NCI-H1694 (cell line): ENCODE measurements at places on chromosomes 11 and 22.

- no peak for DNase-seq
Measured at GRCh38 chr22:36246718-36247117, 6.2 kb upstream of the APOL1 start.

- DNase-seq: no peak
Measured at GRCh38 chr11:74278721-74279161, 32.7 kb downstream of the P4HA3 start.

DNA sequence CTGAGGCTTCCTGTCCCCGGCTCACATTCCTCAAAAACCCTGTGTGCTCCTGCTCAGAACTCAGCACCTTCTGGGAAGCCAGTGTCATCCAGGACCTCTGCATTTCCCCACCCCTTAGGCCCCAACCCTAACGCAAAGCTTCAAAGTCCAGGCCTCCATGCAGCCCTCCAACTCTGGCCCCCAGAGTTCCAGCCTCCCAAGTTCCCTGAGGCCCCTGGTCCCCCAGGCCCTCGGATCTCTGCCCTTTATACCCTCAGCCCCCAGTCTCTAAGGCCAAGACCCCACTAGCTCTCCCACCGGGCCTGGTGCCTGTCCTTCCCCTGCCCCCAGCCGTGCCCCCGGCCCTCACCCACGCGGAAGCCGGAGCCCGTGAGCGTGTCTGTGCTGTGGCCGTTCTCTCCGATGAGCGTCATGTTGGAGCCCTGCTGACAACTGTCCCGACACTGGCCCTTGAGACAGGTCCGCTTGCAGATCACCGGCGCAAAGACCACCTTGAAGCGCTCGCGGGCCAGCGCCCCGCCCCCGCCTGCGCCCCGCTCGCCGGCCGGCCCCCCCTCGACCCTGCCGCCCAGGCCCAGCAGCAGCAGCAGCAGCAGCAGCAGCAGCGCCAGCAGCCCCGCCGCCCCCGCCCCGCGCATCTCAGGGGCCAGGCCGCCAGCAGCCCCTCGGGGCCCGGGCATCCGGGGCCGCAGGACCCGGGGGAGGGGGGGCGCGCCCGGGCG lies 718 bp downstream of the LTBP3 start:
- no peak for DNase-seq

- no peak for DNase-seq
Measured at GRCh38 chr22:19802001-19802893, 41.7 kb downstream of the TBX1 start.

GRCh38 chr22:30310881-30311771 lies 15.6 kb downstream of the TBC1D10A start:
- DNase-seq: no peak

GRCh38 chr11:72541257-72541974 lies 107.1 kb upstream of the CLPB start:
- DNase-seq: no peak

- DNase-seq: no peak
Measured at GRCh38 chr11:2472428-2473186, 27.8 kb downstream of the KCNQ1 start.

GRCh38 chr11:107705027-107705426 lies 6.8 kb downstream of the SLN start:
- DNase-seq: no peak

- DNase-seq: no peak
Measured at GRCh38 chr22:37776639-37777005, 31.1 kb upstream of the GCAT start.

- DNase-seq: peak; percentile 27
Measured at GRCh38 chr11:133052537-133052936, 479.8 kb downstream of the OPCML start.

GRCh38 chr22:43312608-43313007 lies 30.6 kb downstream of the SCUBE1 start:
- no peak for DNase-seq

- DNase-seq: no peak
Measured at GRCh38 chr11:61923166-61924063, 6.0 kb upstream of the RAB3IL1 start.

DNA sequence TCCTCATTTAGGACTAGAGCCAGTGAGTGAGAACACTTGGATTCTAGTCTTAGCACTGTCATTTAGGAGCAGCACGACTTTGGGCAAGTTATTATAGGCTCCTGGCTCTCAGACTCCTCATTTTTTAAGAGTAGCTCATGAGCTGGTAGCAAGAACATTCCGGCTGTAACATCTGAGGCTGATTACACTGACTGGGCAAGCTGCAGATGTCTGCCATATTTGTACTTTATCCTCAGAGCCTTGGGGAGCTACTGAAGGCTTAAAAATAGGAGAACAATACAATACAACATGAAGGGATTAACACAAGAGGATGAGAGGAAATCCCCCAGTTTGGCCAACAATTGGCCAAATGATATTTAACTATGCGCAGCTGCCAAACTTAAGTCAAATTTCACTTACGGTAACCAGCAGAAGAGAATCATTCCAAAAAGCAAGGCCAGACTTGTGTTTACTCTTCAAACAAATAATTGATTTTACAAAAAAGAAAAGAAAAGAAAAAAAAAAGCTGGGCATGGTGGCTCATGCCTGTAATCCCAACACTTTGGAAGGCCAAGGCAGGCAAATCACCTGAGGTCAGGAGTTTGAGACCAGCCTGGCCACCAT lies 113.1 kb upstream of the ARHGAP42 start:
- DNase-seq: no peak

GRCh38 chr11:72635309-72635915 lies 38.8 kb downstream of the PDE2A start:
- no peak for DNase-seq

DNA sequence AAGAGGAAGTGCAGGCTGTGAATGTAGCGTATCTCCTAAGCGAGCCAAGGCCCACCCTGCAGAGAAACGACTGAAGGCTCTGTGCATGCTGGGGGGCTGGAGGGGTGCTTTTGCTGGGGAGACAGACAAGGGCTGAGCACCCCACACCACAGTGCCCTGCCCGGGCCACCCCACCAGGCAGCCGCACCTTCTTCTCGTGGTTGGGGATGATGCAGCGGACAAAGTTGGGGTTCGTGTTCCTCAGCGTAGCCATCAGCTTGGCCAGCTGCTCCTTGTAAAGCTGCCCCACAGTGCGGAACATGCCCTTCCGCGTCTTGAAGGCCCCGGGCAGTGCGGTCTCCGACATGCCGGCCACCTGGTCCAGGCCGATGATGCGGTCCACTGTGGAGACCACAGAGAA lies 53.3 kb downstream of the APOL1 start:
- DNase-seq: no peak

GRCh38 chr11:36774603-36775002 lies 176.6 kb upstream of the RAG2 start:
- DNase-seq: no peak

- no peak for DNase-seq
Measured at GRCh38 chr22:41656556-41656955, 32.1 kb downstream of the SNU13 start.

GRCh38 chr11:10325277-10326011 lies 20.6 kb downstream of the ADM start:
- no peak for DNase-seq

DNA sequence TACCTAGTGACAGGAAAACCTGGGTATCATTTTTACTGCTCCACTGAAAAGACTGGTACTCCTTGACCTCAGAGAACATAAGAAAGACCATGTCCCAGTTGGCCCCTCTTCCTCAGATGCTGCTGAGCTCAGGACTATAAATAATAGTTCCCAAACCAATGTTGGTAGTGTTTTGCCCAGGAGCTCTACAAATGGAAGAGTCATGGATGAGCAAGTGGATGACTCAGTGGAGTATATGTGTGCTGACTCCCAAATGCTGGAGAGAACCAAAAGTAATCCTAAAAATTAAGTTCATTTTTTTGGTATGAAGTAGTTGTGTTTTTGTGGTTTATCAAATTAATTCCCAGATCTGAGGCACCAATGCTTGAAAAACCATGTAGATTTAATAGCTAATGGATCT lies 482.0 kb downstream of the KCNA4 start:
- no peak for DNase-seq

GRCh38 chr11:289398-289711 lies 429 bp downstream of the PGGHG start:
- no peak for DNase-seq

DNA sequence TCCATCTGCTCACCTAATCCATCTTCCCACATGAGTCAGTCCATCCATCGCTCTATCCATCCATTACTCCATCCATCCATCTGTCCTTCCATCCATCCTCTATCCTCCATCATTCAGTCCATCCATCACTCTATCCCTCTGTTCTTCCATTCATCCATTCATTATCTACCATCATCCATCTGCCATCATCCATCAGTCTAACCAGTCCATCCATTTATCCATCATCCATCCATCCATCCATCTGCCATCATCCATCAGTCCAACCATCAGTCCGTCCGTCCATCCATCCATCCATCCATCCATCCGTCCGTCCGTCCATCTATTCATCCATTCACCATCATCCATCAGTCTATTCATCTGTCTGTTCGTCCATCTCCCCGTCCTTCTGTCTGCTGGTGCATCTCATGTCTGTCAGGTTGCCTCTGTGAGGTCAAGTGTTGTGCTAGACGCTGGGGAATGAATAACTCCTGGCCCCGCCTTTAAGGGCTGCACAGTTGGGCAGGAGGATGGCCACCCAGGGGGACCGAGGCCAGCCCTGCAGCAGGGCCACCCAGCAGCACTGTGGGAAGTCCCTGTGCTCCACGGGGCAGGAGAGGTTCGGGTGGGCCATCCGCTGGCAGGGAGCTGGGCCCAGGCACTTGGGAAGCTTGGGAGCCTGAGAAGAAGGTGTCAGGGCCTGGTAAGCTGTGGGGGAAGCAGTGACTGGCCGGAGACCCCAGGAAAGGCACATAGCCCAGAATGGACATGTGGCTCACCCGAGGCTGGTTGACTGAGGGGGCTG lies 137.1 kb downstream of the CTTN start:
- no peak for DNase-seq

DNA sequence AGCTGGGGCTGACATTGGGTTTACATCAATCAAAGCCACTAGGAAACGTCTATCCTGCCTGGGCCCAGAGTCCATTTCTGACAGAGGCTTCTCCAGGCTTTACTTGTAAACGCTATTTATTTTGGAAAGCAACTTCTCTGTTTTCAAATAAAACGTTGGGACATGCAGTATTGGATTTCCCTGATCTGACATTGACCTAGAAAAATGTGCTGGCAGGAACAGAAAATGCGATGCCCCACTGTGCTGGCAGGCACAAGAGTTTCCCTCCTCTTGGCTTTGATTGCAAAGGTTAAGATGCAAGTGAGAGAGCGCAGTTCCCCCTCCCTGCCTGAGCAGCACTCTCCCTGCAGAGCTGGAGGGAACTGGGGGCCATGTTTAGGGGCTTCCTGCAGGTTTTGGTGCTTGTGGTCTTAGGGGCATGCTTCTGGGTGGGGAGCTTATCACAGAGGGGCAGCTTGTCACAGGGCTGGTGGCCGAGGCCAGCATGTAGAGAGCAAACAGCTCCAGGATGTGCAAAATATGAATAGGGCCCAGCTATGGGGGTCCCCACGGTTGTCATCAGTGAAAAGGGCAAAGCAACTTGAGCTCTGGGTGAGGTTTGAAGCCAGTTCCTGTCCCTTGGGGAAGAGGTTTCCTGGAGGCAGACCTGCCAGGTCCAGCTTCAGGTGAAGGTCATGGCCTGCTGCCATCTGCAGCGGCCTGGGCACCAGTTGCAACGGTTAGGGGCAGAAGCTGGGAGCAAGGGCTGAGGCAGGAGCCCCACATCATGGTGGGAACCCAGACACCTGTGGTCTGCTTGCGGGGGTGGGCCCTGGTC lies 42.3 kb upstream of the DKK3 start:
- no peak for DNase-seq

GRCh38 chr11:86672007-86672621 lies at the start of gene ME3:
ME3 (minus strand) TSS chr11:86672616.
- no peak for DNase-seq

- DNase-seq: peak; percentile 90
Measured at GRCh38 chr11:79078999-79079398, 361.8 kb downstream of the TENM4 start.

DNA sequence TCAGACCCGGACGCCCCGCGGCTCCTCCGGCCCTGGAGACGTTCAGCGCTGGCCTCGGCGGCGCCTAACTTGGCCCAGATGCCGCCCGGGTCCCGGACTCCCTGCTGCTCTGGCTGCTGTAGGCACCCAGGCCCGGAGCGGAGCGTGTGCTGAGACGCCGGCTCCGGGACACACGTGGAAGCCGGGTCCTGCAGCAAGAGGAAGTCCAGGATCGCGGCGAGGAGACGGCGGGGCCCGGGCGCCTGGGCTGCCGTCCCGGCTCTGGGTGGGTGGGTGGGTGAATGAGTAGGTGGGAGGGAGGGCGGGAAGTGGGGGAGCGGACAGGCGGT lies 223 bp downstream of the WT1 start:
- DNase-seq: no peak

GRCh38 chr22:22037740-22038139 lies 55.2 kb upstream of the TOP3B start:
- no peak for DNase-seq

- no peak for DNase-seq
Measured at GRCh38 chr11:105226091-105226490, 86.5 kb upstream of the CARD18 start.
